AG04449 (cell line): ENCODE measurements at places on chromosomes 3 and 15.

GRCh38 chr15:50697109-50697797, 10.7 kb upstream of the TRPM7 start:
- no peak for DNase-seq

DNA sequence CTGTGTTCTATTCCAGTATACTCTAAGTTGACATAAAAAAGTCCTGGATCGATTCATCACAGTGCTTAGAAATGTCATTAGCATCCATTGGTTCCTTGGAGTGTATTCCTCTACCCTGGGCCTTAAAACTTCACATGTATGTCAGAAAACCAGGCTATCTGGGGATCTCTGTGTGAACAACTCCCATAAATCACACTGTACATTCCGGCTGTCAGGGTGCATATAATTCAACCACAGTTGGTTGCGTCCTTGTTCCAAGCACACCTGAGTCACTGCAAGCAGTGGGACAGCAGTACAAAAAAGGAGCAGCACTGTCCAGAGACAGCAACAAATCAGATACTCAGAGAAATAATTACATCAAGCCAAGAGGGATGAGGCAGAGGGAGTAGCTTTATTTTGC, 52.4 kb downstream of the PDZRN3 start:
- no peak for DNase-seq

DNA sequence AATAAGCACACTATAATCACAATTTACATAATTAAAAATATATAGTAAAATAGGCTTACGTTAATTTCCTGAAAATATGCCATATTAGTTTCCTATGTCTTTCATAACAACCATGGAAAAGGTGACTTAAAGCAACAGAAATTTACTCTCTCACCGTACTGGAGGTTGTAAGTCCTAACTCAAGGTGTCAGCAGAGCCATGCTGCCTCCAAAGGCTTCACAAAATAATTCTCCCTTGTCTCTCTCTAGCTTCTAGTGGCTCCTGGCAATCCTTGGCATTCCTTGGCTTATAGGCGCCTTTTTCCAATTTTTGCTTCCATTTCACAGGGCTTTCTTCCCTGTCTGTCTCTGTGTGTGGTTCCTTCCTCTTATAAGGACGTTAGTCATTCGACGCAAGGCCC, 7.6 kb downstream of the SI start:
- no peak for DNase-seq

DNA sequence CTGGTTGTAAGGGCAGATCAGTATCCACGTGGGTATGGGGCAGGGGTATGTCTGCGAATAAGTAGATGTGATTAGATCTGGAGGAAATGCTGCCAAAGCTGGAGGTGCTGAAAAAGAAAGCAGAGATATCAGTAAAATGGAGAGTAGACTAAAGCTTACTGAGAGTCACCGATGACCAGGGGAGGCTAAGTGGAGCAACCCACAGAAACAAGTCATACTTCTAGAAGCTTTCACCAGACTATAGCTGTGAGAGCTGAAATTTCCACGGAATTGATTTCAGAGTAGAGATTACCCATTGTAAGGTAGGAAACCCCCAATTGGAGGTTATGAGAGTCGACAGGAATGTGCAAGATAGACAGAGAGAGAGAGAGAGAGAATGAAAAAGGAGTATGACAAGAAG, 27.5 kb downstream of the ONECUT1 start:
- no peak for DNase-seq

DNA sequence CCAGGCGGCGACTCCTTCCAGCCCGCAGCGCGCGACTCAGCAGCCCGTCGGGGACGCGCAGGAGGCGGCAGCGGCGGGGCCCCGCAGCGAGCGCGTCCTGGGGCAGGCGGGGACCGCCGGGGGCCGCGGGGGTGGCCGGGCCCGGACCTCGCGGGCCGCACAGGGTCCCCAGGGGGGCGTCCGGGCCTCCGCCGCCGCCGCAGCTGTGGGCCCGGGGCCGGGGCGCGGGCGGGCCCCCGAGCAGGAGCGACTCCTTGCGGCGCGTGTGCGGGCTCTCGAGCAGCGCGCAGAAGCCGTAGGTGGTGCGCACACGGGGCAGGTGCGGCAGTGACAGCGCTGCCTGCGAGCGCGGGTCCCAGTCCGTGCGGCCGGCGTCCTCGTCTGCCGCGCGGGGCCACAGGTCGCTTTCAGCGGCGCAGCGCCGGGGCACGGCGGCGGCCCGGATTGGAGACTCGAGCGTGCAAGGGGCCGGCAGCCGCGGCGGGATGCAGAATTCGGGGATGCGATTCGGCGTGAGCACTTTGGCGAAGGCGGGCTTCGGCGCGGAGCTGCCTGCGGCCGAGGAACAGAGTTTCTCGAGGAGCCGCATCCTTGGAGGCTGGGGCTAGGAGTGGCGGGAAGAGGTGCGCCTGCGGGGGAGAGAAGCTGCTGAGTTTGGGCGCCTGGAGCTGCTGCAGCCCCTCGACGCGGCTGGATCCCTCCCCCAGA, 535 bp downstream of the C2CD4B start:
- DNase-seq: no peak

DNA sequence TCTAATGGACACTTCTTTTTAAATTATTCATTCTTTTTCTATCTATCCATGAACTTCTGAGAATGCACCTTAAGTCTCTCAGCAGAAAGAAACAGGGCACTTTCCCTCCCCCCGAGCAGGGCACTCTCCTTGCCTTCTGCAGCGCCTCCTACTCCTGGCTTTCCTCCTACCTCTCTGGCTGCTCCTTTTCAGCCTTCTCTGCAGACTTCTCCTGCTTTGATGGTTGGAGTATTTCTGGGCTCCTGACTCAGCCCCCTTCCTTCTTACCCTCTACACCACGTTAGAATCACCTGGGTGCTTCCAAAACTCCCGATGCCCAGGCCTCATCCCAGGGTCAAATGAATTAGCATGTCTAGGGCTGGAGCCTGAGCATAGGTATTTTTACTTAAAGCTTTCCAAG, 3.4 kb downstream of the SCN5A start:
- DNase-seq: no peak

- no peak for DNase-seq
Measured at GRCh38 chr3:59334585-59334984, 284.8 kb upstream of the CFAP20DC start.

- no peak for DNase-seq
Measured at GRCh38 chr15:52246686-52247431, 48.7 kb downstream of the MYO5C start.

DNA sequence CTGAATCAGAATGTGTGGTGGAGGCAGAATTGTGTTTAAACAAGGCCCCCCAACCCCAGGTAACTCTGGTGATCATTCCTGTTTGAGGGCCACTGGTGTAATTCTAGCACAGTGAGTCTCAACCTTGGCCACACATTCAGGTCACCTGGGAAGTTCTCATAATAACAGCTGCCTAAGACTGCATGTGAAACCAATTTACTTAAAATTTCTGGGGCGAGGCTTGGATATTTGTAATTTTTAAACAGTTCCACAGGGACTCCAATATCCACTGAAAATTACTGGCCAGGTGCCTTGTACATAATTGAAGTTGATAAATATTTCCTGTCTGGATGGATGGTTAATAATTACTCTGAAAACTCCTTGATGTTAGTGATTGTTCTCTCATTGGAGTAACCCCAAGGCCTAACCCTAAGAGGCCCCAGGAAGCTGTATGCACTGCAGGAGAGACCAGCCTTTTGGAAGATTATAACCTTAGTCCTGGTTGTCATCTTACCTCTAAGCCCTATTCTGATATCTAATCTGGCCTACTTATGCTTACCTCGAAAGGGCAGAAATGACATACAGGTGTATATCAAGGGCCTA, 25.7 kb upstream of the EPHB1 start:
- no peak for DNase-seq

DNA sequence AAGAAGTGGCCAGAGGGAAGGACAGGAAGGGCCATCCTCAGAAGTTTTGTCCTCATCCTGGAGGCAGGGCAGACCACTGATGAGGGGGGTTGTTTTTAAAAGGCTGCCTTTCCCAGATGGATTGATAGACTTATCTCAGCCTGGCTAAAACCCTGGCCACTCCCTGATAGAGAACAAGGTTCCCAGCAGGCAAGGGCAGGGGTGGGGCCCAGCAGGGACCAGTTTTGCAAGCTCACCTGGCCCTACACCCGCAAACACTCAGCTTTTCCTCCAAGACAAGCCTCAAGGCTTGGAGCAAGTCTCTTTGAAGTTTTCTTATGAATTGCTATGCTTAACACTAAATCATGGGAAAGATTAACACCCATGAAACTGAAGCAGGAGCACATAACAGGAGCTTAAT, 9.1 kb downstream of the LIPC start:
- DNase-seq: no peak

DNA sequence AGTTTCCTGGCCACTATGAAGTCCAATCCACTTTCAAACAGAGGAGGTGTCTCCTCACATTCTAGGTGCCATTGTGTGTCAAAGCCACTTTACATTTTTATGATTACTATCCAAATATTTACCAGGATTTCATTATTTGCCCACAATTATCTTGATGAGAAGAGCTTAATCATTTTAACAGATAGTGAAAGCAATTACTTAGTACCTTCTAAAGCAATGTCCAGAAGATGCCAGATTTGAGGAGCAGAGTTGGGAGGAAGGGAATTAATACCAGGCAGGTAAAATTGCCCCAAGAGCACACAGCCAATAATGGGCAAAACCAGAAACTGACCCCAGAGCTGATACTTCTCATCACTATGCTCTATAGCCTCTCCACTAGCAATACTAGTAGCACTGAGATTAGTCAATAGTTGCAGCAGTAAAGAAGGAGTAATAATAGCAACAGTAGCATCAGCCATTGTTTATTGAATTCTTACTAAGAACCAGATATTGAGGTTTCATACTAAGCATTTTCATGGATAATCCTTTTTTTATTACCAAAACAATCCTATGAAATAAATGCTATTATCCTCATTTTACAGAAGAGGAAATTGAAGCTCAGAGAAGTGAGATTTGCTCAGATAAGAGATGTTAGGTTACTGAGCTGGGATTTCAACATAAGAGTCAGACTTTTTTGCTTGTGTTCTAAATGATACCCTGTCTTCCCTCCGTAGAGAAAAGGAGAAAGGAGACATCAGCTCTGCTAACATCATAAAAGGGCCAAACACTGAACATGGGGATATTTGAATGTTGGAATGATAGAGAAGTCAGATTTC, 509.3 kb upstream of the CFAP20DC start:
- no peak for DNase-seq

DNA sequence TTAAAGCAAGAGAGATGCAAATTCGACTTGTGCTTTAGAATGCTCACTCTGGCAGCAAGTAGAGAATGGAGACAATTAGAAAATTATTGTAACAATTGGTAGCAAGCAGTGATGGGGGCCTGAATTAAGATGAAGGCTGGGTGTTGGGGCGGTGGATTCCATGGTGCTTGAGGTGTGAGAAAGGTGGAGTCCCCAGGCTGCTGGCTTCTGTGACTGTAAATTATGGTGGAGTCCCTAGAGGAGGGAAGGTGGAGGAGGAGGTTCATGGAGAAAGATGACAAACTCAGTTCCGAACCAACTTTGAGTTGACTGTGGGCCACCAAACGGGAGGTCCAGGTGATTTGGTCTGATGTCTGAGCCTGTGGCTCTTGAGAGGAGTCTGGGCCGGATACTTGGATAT, 10.7 kb upstream of the SMAD3 start:
- DNase-seq: no peak

GRCh38 chr3:182509844-182510460, 283.4 kb upstream of the ATP11B start:
- DNase-seq: no peak

DNA sequence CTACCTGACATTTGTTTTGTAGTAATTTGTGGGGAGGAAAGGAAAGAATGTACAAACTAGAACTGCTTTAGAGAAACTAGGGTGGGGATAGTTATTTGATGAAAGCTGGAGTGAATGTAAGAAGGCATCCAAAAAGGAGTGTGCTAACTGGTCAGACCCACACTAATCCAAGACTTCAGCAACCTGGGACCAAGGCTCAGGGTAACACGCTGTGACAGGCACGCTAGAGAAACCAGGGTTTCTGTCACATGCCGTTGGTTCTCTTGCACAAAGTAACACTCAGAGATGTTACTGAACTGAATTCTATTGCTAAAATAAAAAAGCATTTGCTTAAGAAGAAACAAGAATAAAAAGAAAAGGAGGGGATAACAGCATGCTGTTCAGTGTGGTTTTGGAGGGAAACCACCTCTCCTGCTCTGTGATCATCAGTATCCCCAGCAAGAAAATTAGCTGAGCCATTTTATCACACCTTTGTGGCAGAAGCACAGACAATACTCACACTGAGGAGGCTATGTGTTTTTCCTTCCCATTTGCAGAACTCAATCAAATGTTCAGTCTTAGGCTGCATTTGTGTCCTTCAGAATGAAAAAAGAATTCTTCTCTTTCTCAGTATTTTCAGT, 2.8 kb upstream of the CCDC80 start:
- DNase-seq: no peak

GRCh38 chr15:86278586-86278985, 198.9 kb downstream of the AGBL1 start:
- no peak for DNase-seq

GRCh38 chr3:116444819-116445310, 422 bp downstream of the LSAMP start:
- no peak for DNase-seq

DNA sequence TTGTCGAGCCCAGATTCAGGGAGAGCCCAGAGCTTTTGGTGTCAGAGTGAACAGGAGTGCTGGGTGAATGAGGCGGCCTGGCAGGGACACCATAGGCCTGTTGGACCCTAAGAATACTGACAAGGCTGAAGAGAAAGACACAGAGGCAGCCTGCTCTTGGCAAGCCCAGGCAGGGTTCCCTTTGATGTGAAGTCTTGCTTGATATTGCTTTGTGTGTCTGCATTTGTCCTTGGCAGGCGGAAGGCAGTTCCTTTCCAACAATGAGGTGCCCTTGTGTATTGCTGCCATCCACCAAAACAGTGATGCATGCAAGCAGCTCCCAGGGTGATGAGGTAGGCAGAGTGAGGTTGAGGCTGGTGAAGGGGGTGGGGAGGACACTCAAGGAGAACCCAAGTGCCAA, 152.7 kb upstream of the TSC22D2 start:
- DNase-seq: no peak

- no peak for DNase-seq
Measured at GRCh38 chr15:83422541-83422940, 24.6 kb upstream of the SH3GL3 start.

DNA sequence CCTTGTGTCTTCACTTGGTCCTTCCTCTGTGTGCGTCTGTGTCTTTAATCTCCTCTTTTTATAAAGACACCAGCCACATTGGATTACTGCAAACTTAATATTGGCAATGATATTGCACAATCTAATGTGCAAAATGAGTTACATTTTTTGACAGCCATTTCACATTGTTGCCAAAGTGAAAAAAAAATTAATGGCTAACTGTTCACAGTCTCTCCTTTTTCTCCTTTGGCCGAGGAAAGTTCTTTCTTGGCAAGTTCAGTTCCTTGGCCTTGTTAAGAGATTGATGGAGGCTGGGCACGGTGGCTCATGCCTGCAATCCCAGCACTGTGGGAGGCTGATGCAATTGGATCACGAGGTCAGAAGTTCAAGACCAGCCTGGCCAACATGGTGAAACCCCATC, 62.2 kb upstream of the ZNF280D start:
- DNase-seq: no peak

DNA sequence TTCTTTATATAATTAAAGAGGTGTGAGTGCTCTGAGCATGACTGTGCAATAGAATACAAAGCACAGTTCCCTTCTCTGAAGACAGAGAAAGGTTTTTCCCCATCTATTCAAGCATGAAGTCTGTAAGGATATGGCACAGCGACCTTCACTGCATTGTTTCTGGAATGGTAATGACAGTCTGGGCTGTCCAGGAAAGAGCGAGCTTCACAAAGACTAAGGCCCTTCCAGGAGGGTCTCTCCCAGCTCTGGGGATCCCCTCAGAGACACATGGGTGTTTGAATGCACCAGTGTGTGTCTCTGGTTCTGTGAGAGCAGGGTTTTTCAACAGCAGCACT, 179.9 kb upstream of the NR2E3 start:
- DNase-seq: no peak

- no peak for DNase-seq
Measured at GRCh38 chr3:71211083-71211482, 372.4 kb downstream of the FOXP1 start.
